Progenitor cell of endocrine pancreas (in vitro differentiated cells): ENCODE measurements at places on chromosomes 11 and 22. TPM values are rescaled to one million over a fixed set of nuclear protein-coding genes. Genes with fewer than 3 reads are reported as not detected.
A peak's percentile ranks its signal among the peaks of the same experiment; 100 is the strongest.

LRRN4CL gene
- 0.65 and 0.89 TPM in 2 replicates for total RNA-seq

GRCh38 chr11:130536106-130537040 is 87.9 kb downstream of the ADAMTS15 start:
- H3K27me3 ChIP-seq = peaks cover 21% of the 10 kb centered on the region
- peaks cover 26% of the 10 kb centered on the region for H3K4me1 ChIP-seq

PNPLA3 gene
- total RNA-seq = 11.4 and 12.2 TPM in 2 replicates

DNA sequence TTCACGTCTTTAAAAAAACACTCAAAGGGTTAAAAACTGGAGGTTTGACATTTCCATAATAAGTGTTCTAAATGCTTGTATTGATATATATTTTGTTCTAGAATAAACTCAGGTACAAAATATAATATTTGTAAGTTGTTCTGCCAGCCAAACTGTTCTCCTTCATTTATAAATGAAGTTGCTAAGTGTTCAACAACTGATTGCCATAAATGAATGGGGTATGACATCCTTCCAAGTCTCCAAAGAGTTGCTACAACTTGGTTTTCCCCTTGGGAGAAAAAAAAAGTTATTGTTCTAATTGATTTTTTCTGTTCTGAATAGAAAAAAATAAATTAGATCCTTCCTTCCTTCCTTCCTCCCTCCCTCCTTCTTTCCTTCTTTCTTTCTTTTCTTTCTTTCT is 65.4 kb upstream of the BLID start:
- no peak overlapping the region for H3K27ac ChIP-seq
- H3K36me3 ChIP-seq = no peaks in the 10 kb centered on the region
- H3K27me3 ChIP-seq = no peaks in the 10 kb centered on the region
- H3K4me3 ChIP-seq = no peak overlapping the region

DNA sequence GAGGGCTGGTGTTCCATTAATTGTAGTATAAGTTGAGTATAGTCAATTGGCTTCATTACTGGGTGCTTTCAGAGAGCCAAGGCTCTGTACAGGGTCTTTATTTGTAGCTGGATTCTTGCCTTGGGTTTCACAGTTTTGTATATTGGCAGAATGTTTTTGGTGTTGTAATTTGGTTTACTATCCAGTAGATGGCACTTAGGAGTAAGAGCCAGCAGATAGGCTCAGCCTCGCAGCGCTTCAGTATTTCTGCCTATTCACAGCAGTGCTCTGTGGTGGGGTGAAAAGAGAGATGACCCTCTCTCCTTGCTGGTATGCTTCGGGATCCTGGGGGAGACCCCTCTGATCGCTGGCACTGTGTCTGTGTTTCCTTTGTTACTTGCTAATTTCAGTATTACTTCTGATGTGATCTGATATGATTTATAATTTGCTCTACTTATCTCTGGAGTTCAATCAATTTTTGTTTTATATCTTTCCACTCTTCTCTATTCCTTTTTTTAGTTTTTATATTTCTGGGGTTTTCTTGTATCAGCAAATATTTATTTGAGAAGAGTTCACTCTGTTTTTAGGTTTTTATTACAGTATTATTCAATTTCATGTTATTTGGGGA is 52.2 kb downstream of the ANO5 start:
- H3K27me3 ChIP-seq = no peaks in the 10 kb centered on the region
- H3K27ac ChIP-seq = no peak overlapping the region
- no peak overlapping the region for H3K4me3 ChIP-seq
- DNase-seq = no peak
- no peaks in the 10 kb centered on the region for H3K4me1 ChIP-seq

- DNase-seq = no peak
- peaks cover 18% of the 10 kb centered on the region for H3K4me1 ChIP-seq
- peaks cover 11% of the 10 kb centered on the region for H3K27me3 ChIP-seq
- H3K36me3 ChIP-seq = peaks cover 1% of the 10 kb centered on the region
- no peak overlapping the region for H3K27ac ChIP-seq
Measured at GRCh38 chr11:2120359-2121100, 18.7 kb downstream of the IGF2 start.

GRCh38 chr22:19776433-19777031 is 16.0 kb downstream of the TBX1 start:
- H3K27ac ChIP-seq = no peak overlapping the region
- H3K36me3 ChIP-seq = no peaks in the 10 kb centered on the region
- peaks cover 6% of the 10 kb centered on the region for H3K4me1 ChIP-seq
- no peak overlapping the region for H3K4me3 ChIP-seq
- no peak for DNase-seq
- H3K27me3 ChIP-seq = peaks cover 47% of the 10 kb centered on the region

FGF4 gene
- total RNA-seq = not detected in 2 replicates

MS4A6A gene
- total RNA-seq = not detected in 2 replicates

DNA sequence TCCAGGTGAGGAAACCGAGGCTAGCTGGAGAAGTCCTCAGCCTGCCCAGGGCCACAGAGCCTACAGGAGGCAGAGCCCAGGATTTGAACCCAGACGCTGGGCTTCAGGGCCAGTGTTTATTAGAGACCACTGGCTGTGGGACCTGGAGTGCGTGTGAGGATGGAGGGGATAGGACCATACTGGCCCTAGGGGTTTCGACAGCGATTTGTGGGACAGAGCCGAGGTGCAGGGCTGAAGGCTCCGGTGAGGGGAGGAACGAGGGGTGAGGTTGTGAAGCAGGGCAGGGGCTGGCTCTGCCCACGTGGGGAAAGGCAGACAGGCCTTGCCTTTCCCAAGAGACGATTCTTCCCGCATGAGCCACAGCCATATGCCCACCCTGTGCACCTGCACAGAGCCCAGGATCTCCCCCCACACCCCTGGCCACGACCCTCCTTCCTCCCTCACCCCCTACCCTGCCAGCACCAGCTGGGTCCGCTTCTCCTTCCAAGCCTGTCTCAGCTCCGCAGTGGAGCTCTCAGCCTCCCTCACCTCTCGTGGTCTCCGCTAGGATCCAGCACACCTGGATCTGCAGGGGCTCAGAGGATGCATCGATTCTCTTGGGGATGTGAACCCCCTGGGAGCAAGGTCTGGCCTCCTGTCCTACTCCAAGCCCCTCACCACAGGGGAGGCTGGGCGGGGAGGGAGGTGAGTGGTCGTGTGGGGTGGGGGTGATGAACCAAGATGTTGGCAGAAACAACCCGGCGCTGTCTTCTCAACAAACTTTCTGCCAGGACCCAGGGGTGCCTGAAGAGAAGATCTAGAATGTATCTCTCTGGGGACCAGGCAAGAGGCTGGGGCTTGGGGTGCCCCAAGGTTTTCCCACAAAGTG is 58.4 kb downstream of the RTL6 start:
- peaks cover 2% of the 10 kb centered on the region for H3K4me1 ChIP-seq
- no peaks in the 10 kb centered on the region for H3K36me3 ChIP-seq
- H3K4me3 ChIP-seq = no peak overlapping the region
- H3K27ac ChIP-seq = no peak overlapping the region

DNA sequence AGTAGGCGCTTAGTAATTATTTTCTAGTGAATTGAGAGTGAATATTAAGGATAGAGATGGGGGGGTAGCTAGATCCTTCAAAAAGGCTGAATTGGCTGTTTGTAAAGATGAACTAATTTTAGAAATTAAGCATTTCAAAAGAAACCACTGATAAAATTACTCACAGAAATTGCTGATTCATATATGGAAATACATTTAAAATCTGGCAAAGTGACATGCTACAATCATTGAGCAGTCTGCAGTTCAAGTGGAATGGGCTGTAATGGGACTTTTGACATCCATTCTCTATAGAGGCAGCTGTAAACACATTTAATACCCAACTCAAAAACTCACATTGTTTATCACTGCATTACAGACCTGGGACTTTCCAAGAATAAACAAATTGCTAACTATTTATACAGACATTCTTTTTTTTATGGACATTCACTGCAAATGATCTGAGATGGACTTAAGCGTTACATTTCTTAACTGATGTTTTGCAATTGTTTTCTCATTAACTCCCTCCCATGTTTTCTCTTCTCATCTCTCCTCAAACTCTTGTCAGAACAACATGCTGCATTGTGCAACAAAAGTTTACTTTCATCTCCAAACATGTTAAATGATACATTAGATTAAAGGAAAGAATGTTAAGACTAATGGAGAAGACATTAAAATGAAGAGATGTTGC is 42.1 kb upstream of the MMP7 start:
- no peaks in the 10 kb centered on the region for H3K27me3 ChIP-seq
- no peaks in the 10 kb centered on the region for H3K4me1 ChIP-seq
- H3K27ac ChIP-seq = no peak overlapping the region

GRCh38 chr11:2743427-2744110 is 43.8 kb upstream of the KCNQ1OT1 start:
- no peaks in the 10 kb centered on the region for H3K36me3 ChIP-seq
- peaks cover 30% of the 10 kb centered on the region for H3K4me1 ChIP-seq
- H3K27me3 ChIP-seq = peaks cover 3% of the 10 kb centered on the region
- H3K27ac ChIP-seq = peak overlapping the region; percentile 76
- DNase-seq = no peak

SLC22A6 gene
- total RNA-seq = not detected in 2 replicates

- no peak overlapping the region for H3K27ac ChIP-seq
- H3K27me3 ChIP-seq = peaks cover 3% of the 10 kb centered on the region
- no peak overlapping the region for H3K4me3 ChIP-seq
Measured at GRCh38 chr22:38016182-38017151, 32.1 kb upstream of the SOX10 start.

- no peak for DNase-seq
- no peaks in the 10 kb centered on the region for H3K27me3 ChIP-seq
- H3K4me3 ChIP-seq = no peak overlapping the region
- no peaks in the 10 kb centered on the region for H3K4me1 ChIP-seq
- H3K27ac ChIP-seq = no peak overlapping the region
Measured at GRCh38 chr22:29739346-29739875, 19.6 kb downstream of the CABP7 start.

DNA sequence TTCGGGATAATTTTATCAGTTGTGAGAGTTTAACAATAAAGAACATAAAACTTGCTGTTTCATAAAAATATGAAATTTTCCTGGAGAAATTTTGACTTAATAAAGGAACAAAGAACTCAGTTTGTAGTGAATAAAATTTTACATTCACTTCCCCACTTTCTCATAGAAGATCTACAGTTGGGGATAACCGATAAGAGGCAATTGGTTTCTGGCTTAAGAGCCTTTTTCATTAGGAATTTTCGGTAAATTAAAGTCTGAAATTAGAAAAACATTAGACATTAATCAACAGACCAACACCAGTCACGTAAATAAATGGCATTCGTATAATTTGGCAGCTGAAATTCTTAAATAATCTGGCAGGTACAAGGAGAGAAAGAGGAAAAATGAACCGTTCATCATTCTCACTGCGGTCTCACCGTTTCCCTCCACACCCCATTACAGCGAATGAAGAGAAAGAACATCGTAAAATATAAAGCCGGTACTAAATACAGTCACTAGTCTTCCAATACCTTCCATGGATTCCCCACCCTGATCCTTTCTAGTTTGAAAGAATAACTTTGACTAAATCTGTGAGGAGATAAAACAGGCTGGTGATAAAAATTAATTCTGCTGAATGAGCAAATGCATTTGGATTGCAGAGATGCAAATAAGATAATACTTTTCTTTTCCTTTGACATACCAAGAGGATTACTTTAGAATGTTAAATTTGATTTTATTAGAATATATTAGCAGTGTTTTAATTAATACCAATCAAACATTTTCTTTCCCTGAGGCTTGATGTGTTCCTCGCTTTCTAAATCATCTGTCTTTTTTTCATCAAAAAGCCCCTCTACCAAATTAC is 19.5 kb downstream of the BLID start:
- peaks cover 14% of the 10 kb centered on the region for H3K4me1 ChIP-seq
- H3K27ac ChIP-seq = no peak overlapping the region
- no peaks in the 10 kb centered on the region for H3K36me3 ChIP-seq
- peaks cover 65% of the 10 kb centered on the region for H3K27me3 ChIP-seq

SPCS2 gene
- total RNA-seq = 179 and 194 TPM in 2 replicates

- no peak for DNase-seq
- no peak overlapping the region for H3K4me3 ChIP-seq
- no peaks in the 10 kb centered on the region for H3K27me3 ChIP-seq
- H3K4me1 ChIP-seq = peaks cover 22% of the 10 kb centered on the region
Measured at GRCh38 chr11:72048766-72049460, 31.4 kb downstream of the NUMA1 start.

CKAP5 gene
- 146 and 151 TPM in 2 replicates for total RNA-seq

GRCh38 chr11:30936491-30936890 is 350.3 kb upstream of the MPPED2 start:
- H3K4me3 ChIP-seq = no peak overlapping the region
- H3K4me1 ChIP-seq = no peaks in the 10 kb centered on the region

CCDC88B gene
- total RNA-seq = 4.3 and 6.2 TPM in 2 replicates

- no peak overlapping the region for H3K27ac ChIP-seq
- H3K36me3 ChIP-seq = peaks cover 1% of the 10 kb centered on the region
- no peak for DNase-seq
- no peaks in the 10 kb centered on the region for H3K27me3 ChIP-seq
- no peaks in the 10 kb centered on the region for H3K4me1 ChIP-seq
Measured at GRCh38 chr11:106286881-106287504, 209.5 kb downstream of the AASDHPPT start.

GRCh38 chr11:116595305-116595880 is 177.4 kb downstream of the BUD13 start:
- no peak overlapping the region for H3K27ac ChIP-seq
- no peak for DNase-seq
- peaks cover 80% of the 10 kb centered on the region for H3K27me3 ChIP-seq
- H3K4me1 ChIP-seq = peaks cover 5% of the 10 kb centered on the region
- no peaks in the 10 kb centered on the region for H3K36me3 ChIP-seq

GRCh38 chr11:76642341-76642740 is 28.2 kb downstream of the LRRC32 start:
- H3K4me1 ChIP-seq = peaks cover 4% of the 10 kb centered on the region
- no peak overlapping the region for H3K27ac ChIP-seq
- H3K36me3 ChIP-seq = no peaks in the 10 kb centered on the region
- H3K27me3 ChIP-seq = peaks cover 7% of the 10 kb centered on the region
- DNase-seq = no peak
